ENCODE measurements at places on chromosomes 6 and 20.

DNA sequence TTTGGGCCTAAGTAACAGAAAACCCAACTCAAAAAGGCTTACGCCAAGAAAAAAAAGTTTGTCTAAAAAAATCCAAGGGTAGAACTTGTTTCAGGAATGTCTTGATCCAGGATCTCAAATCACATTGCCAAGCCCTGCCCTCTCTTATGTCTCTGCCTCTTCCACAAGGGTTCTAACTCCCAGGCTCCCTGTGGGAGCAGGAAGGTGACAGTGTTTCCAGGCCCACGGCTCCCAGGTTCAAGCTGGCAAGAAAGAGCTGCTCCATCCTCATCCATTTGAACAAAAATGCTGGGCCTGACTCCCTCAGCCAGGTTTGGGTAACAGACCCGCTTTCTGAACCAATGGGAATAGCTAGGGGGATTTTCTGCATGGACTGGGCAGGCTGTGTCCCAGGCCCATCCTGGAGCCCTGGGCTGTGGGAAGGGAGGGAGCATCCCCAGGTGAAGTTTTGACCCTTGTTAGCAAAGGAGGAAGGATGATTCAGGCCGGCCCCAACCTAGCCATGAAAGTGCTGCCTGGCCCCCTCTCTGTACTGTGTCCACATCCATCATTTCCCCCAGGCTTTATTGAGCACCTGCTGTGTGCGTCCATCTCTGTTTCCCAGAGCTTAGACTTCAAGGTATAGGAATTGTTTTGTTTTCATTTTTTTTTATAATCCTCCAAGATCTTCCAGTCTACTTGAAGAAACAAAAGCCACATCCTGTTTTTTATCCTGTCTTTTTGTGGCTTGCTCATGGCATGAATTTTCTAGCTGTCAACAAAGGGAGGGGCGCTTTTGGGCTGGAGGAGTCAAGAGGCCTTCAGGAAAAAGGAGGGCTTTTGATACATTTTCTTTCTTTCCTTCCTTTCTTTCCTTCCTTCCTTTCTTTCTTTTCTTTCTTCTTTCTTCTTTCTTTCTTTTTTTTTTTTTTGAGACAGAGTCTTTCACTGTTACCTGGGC lies 159.8 kb downstream of the TFAP2C start:
- no peak for DNase-seq

GRCh38 chr20:17655865-17656479 lies 26.1 kb downstream of the RRBP1 start:
- peak; percentile 39 for DNase-seq

- DNase-seq, result no peak
Observed at GRCh38 chr20:20755231-20755630, 42.8 kb upstream of the RALGAPA2 start.

GRCh38 chr20:32610472-32611218 lies 25.5 kb upstream of the NOL4L start:
- DNase-seq, result no peak

DNA sequence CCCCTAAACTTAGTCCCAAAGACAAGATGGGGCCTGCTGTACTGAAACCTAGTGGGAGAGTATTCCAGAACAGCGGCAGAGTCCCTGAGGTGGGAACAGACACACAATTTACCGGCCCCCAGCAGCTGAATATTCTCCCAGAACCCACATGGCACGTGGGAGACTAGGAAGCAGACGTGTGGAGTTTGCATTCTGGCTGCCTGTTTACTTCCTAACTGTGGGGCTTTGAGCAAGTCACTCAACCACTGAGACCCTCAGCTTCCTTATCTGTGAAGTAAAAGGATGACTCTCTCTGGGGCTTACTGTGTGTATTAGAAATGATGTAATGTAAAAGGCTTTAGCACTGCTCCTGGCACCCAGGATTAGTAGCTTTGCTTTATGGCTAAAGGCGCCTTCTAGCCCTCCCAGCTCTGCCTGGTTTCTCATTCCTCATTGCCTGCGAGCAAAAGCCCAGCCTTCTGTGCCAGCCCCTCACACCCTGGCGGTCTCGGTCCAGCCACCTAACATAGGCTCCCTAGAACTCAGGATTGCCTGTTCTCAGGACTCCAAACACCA lies 353.1 kb downstream of the CDC5L start:
- no peak for DNase-seq

DNA sequence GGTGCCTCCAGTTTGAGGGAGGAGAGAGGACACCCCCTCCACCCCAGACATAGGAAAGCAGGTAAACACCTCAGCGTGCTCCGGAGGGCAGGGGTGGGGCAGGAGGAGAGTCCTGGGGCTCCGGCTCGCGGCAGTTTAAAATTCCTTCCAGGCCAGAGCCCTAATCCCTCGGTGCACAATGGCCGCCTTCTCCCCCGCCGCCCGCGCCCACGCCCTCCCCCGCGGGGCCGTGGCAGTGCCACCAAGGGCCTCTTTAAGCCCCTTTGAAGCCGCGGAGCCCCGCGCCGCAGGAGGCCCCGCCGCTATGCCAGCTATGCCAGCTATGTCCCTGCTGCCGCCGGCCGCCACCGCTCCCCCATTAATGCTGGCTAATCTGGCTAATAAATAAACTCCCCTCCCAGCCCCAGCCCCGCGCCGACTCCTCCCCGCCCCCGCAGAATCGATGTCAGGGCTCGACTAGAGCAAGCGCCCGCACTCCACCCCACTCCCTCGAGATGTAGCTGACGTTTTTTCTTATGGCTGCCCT lies 125.1 kb downstream of the MRPL14 start:
- no peak for DNase-seq

- DNase-seq, result no peak
Observed at GRCh38 chr20:60224914-60225313, 266.7 kb downstream of the CDH26 start.

GRCh38 chr6:108710551-108710950 lies 137.7 kb upstream of the ARMC2 start:
- no peak for DNase-seq

All from GM04503 (cell line).